NCI-H1105 (cell line): ENCODE measurements at places on chromosomes 5 and 9.

DNA sequence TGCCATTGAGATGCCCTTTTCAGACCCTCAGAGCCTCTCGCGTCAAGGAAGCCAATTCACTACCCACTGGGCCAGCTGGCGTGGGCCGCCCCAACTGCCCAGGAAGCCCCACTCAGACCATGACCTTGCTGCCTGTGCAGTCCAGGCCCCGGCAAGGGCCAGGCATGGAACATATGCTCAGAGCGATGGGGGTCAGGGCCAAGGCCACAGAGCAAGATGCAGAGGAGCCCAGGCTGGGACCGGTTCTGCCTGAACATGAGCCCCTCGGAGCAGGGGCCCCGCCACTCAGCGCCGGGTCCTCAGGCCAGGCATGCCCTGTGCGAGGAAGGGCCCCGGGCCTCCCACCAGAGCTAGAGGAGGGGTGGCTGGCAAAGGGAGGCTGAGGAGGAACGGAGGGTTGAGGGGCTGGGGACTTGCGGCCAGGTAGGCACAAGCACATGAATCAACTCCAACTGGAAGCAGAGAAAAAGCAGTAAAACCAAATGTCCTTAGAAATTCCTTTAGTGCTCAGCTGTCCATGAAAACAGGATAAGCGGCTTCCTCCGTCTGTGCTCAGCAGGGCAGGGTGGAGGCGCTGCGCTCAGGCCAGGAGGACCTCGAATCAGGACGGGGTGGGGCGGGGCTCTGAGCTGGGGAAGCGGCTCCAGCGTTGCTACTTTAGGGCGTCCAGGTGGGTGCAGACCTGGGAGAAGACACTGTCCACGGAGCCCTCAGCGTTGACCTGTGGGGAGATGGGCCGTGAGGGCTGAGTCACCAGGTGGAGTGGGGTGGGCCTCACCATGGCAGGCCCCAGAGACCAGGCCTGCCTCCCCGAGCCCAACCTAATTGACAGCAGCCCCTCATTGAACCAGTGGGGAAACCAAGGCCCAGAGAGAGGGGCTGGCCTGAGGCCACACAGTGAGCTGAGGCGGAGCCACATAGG is 9.9 kb downstream of the AK1 start:
- DNase-seq, result no peak

DNA sequence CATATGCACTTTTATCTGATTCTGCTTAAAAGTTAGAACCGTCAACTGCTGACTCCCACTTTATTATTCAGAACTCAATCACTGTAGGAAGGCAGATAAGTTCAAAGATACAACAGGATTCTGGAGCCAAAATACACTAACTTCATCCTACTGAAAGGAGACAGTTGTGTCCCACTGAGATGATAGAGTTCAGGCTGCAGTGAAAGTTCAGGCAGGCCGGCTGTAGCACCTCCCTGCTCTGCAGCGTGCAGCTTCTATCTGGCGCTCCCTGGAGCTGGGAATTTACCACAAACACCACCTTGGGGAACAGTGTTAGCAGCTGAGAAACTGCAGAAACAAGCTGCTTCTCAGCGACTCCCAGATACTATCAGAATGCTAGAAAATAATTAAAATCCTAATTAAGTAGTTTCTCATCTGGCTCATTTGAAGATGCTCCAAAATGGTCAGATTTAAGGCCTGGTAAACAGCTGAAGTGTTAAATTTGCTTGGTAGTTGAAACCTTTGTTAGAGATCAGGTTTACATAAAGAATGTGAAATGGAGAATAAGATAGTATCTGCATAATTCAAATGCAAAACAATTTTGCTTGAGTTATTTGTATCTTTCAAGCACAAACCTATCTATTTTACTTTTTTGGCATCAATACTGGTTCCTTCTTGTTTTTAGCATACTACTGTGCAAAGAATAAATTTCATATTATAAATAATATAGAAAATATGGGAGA is 52.3 kb upstream of the CNTLN start:
- DNase-seq, result no peak

GRCh38 chr5:149930043-149930748 is 14.4 kb downstream of the PDE6A start:
- DNase-seq, result no peak

DNA sequence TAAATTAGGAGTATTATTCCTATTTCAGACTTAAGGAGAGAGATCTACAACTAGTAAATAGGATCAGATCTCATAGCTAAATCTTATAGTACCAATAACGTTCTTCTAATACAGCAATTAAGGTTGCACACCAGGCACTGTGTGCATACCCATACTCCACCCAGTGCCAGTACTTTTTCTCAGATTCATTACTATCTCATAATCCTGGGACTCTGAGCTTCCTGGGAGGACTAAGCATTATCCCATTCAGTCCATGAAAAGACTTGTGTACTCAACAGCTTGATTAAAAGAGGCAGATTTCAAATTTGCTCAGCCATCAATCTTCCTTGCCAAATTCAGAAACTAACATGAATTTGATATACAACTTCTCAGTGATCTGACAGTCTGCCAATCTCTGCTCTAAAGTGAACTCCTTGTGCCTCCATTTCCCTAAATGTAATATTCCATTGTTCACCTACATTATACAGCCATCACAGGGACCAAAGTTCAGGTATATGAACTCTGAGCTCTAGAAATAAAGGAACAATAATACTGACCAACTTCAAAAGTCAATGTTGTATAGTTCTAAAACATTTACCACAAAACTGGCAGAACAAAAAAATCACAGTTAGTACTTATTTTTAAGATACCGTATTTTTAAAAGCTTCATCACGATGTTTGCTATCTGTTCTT is 7.2 kb downstream of the STRBP start:
- no peak for DNase-seq

DNA sequence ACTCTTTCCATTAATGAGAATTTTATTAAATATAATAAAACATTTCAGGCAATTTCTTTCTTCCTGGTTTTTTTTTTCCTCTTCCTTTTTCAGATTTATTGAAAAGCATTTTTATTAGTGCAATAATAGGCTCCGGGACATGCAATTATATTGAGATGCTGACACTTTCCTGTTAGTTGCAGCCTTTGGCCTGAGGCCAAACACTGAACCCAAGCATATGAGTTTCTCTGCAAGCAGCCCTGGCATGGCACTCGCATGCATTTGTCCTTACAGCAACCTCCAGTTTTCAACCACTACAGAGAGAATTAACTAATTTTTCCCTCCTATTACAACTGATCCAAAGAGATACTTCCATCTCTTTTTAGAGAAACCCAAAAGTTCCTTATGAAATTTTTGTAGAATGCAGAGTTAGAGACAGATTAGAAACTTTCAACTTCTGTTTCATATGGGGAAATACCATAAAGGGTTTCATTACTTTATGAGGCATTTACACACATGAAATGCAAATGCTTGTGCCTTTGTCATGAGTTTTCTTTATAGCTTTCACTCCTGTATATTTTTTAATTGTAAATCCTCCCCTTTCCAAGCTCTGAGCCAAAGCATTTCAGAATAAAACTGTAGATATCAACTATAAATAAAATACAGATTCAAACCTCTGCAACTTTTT is 183.0 kb downstream of the CETN3 start:
- no peak for DNase-seq

DNA sequence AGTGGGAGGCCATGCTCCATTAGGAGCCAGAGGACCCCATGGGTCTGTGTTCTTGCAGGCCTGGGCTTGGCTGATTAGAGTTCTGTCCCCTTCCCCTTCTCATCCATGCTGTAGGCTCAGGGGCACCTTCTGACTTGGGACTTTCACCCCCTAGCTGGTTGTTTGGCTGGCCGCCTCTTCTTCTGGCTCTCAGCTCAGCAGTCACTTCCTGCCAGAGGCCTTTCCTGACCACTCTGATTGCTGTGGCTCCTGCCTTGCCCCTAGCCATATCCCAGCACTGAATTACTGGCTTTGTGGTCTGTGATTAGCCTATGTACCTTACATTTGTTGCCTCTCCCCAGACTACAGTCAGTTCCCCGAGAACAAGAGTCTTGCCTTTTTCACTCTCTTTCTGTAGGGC is 14.6 kb downstream of the ENTREP1 start:
- DNase-seq, result no peak

DNA sequence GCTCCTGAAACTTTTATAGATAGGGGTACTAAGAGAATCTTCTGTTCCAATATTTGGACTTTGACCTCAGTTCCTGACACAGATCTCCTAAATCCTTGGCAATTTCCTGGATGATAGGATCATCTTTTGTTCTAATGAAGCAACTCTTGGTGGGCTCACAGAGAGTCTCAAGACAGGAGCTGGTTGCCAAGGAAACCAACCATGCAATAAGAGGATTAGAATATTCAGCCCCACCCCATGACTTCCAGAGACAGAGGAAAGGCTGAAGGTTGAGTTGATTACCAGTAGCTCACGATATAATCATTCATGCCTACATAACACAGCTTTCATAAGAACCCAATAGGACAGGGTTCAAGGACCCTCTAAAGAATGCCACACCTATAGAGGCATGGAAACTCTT is 2050.2 kb upstream of the CDH6 start:
- no peak for DNase-seq

GRCh38 chr5:75510836-75511434 is 494 bp downstream of the CERT1 start:
- DNase-seq, result no peak

DNA sequence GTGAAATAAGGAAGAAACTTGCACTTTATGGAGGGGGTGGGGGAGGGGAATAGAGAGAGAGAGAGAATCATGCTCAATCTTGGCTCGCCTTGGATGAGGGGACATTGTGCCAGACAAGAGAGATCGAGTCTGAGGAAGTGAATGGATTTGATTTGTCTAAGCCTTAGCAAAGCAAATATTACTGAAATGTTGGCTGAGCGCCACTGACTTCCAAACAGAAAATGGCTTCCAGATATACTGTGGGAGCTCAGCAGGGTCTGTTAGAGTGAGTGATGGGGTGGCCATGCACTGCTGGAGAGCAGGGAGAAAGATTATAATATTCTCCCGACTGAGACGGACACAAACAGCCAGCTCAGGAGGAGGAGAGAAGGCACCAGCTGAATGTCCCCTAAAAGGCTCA is 34.5 kb downstream of the BRINP1 start:
- DNase-seq, result no peak

GRCh38 chr5:30968971-30969370 is 224.5 kb upstream of the CDH6 start:
- DNase-seq, result no peak

GRCh38 chr5:130116462-130116861 is 212.2 kb downstream of the CHSY3 start:
- no peak for DNase-seq

GRCh38 chr5:31614151-31615020 is 24.5 kb upstream of the PDZD2 start:
- no peak for DNase-seq

- DNase-seq, result peak; percentile 28
Observed at GRCh38 chr5:93800988-93801811, 59.8 kb upstream of the POU5F2 start.

DNA sequence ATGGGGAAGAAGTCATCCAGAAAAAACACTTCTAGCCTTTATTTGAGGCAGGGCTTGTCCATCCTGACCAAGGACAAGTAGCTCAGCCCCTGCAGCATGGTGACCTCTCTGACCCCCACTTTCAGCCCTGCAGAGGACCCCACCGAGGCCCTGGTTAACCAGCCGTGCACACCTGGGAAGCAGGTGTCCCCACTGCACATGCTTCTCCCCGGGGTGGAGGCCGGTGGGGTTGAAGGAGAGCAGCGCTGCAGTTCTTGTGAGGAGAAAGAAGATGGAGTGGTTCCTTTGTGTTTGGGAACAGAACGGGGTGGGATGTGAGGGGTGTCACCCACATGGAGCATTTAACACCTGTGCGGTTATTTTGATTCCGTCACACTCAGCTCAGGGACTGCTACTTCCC is 21.1 kb upstream of the ZBTB34 start:
- no peak for DNase-seq

DNA sequence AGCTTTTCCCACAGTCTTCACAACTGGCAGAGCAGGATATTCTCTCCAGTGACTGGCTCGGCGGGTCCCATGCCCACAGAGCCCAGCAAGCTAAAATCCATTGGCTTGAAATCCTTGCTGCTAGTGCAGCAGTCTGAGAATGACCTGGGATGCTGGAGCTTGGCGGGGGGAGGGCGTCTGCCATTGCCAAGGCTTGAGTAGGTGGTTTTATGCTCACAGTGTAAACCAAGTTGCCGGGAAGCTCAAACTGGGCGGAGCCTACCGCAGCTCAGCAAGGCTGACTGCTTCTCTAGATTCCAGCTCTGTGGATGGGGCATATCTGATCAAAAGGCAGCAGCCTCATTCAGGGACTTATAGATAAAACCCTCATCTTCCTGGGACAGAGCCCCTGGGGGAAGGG is 194.1 kb downstream of the CCDC171 start:
- DNase-seq, result no peak

DNA sequence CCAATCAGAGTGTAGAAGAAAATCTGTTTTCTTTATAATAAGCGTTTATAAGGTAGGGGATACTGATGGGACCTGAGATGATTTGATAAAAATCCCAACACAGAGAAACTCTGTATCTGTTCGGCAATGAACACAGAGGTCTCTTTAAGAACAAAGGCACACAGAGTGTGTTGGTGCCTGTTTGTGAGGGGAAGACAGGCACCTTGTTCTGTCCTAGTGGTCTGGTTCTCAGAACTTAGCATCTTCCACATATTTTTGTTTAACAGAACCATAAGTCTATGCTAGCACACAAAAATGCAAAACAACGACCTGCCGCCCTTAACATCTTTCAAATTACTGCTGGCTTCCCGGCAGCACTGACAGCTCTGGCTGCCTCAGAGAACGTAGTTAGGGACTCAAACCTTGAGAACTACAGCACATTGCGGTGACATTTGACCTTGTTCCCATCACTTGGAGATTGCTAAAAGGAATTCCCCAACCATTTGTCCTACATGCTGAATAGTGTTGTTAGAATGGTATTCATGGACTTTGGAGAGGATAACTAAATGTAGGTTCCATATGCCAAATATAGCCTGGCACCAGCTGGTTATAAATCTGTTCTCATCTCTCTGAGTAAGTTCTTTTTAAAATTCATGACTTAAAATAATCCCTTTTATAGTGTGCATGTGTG is 871.7 kb upstream of the TYRP1 start:
- DNase-seq, result no peak

GRCh38 chr9:2116073-2116472 is 100.9 kb downstream of the SMARCA2 start:
- DNase-seq, result no peak

DNA sequence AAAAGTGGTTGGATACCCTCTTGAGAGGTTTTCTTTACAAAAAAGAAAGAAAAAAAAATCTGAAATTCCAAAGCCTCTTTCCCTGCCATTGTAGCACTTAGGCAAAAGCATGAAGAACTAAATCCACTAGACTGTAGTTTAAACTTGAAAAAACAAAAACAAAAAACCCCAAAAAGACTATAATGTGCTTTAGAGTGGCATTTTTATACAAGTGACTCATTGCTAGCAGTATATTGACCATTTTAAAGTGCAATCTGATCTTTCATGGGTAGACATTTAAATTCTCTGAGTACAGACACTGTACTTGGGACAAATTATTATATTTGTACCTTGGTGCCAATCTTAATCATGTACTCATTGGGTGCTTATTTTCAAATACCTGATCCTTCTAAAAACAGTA is 50.8 kb downstream of the NDFIP1 start:
- no peak for DNase-seq
